ENCODE measurements at places on chromosomes 4 and X.

- no peak for DNase-seq
These were observed 20.1 kb downstream of the EIF4E start for GRCh38 chr4:98908703-98909262.

GRCh38 chr4:99381588-99382175, 29.1 kb upstream of the ADH1C start:
- DNase-seq = no peak

GRCh38 chrX:100512471-100512870, 72.3 kb upstream of the TNMD start:
- peak; percentile 6 for DNase-seq

- no peak for DNase-seq
These were observed 41.3 kb downstream of the ATG4A start for GRCh38 chrX:108132876-108133275.

DNA sequence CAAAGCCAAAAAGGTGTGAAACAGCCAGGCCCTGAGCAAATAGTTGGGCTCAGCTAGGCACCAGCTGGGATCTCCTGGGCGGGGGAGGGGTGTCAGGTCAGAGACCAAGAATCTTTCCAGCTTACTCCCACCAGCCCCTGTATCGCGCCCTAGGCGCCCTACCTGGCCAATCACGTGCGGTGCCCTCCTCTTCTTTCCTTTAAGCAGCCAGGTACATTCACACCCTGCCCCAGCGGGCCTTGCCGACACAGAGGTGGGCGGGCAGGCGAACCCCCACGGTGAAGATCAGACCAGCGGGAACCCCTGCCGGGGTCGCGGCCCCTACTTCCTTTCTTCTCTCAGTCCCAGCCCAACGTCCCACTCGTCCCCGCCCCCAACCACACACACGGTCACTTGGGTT, 9.1 kb downstream of the ARHGAP36 start:
- no peak for DNase-seq

DNA sequence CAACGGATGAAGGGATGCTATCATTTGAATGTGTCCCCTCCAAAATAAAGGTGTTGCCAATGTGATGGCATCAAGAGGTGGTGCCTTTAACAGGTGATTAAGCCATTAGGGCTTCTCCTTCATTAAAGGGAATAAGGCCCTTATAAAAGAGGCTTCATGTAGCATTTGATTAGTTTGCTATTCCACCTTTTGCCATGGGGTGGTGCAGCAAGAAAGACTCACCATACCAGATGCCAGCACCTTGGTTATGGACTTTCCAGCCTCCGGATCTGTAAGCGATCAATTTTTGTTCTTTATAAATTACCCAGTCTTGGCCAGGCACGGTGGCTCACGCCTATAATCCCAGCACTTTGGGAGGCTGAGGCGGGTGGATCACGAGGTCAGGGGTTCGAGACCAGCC, 7.9 kb upstream of the SLC25A43 start:
- DNase-seq = peak; percentile 28

GRCh38 chr4:5213087-5213595, 161.9 kb downstream of the STK32B start:
- no peak for DNase-seq

- no peak for DNase-seq
These were observed 250.7 kb upstream of the ZFP42 start for GRCh38 chr4:187744911-187745310.

DNA sequence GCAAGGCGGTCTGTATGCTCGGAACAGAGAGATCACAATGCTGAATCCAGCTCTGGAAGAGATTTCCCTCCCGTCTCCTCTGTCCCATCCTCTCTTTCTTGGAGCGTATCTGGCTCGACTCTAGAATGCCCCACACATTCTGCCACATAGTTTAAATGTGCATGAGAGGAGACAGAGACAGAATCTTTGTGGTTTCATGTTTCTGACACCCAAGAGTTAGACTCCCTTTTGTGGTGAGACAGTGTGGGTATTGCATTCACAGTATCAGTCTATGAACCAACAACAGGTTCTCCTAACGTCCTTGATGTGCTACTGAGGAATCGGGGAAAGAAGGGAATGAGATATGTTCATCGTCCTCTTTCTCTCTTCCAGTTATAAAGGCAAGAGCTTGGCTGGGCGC, 25.3 kb downstream of the FAM47E start:
- no peak for DNase-seq

DNA sequence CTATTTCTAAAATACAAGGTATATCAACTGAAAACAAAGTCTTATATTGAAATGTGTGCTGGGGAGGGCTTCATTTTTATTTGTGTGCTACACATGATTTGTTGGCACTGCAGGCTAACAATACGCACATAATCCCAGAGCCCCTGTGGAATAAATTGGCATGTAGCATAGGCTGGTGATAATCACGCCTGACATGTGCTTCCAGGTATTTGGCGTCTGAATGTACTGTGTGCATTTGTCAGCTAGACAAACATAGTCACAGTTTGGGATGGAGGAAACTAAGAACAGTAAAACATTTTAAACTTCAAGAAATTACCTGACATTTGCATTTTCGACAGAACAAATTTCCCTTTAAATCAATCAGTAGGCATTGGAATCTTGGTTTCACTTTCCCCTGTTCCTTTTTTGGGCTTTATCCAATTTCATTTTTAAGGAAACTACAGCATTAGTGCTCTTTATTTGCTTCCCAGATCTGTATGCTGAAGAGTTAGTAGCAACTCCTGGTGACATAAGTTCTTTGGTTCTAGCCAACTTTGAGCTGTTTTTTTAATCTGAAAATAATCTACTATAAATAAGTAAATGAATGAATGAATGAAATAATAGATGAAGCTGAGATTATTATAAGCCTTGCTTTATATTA, 472.3 kb downstream of the PDHA2 start:
- DNase-seq = no peak

DNA sequence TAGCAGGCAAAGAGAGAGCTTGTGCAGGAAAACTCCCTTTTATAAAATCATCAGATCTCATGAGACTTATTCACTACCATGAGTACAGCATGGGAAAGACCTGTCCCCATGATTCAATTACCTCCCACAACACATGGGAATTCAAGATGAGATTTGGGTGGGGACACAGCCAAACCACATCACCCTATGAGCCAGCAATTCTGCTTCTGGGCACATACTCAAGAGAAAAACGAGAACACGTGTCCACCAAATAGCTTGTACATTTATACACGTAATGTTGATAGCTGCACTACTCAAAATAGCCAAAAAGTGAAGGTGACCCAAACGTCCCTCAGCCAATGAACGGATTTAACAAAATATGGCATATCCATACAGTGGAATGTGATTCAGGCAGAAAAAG, 94.5 kb upstream of the DHRSX start:
- DNase-seq = no peak

DNA sequence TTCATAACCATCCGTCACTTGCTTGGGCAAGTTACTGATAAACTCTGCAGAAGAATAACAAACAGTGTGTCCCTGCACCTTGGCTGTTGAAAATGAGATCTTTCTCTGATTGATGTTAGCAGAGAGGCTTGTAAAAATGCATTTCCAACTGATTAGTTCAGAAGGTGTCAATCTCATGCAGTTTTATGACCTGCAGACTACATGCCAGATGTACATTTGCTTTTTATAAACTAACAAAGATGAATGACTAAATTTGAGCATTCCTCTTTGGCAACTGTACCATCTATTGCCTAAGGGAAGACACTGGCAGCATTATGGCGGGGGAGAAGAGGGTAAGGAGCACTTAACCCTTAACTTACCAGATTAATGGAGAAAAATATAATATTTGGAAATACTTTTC, 192.8 kb downstream of the DCTD start:
- DNase-seq = no peak
